ENCODE measurements at places on chromosomes 7 and 10.

- no peak for DNase-seq
Measured at GRCh38 chr10:17831896-17832295, 22.7 kb downstream of the MRC1 start.

- no peak for DNase-seq
Measured at GRCh38 chr7:1639071-1639470, 31.0 kb upstream of the ELFN1 start.

- DNase-seq, result no peak
Measured at GRCh38 chr10:16182144-16182543, 254.7 kb upstream of the PTER start.

GRCh38 chr10:47260505-47261111 is 39.4 kb upstream of the GDF10 start:
- no peak for DNase-seq

GRCh38 chr7:101554584-101555268 is 74.4 kb downstream of the MYL10 start:
- no peak for DNase-seq
